ENCODE measurements at places on chromosomes 5 and 9.

- peak; percentile 39 for DNase-seq
Observed at GRCh38 chr5:61941637-61942036, 364.4 kb upstream of the KIF2A start.

- DNase-seq = no peak
Observed at GRCh38 chr5:57405984-57406383, 76.6 kb downstream of the ACTBL2 start.

GRCh38 chr5:132813599-132814502 is 749 bp downstream of the SOWAHA start:
- no peak for DNase-seq

GRCh38 chr5:82106207-82106606 is 134.4 kb downstream of the ATG10 start:
- DNase-seq = no peak

GRCh38 chr5:144352732-144353317 is 182.2 kb downstream of the KCTD16 start:
- no peak for DNase-seq

DNA sequence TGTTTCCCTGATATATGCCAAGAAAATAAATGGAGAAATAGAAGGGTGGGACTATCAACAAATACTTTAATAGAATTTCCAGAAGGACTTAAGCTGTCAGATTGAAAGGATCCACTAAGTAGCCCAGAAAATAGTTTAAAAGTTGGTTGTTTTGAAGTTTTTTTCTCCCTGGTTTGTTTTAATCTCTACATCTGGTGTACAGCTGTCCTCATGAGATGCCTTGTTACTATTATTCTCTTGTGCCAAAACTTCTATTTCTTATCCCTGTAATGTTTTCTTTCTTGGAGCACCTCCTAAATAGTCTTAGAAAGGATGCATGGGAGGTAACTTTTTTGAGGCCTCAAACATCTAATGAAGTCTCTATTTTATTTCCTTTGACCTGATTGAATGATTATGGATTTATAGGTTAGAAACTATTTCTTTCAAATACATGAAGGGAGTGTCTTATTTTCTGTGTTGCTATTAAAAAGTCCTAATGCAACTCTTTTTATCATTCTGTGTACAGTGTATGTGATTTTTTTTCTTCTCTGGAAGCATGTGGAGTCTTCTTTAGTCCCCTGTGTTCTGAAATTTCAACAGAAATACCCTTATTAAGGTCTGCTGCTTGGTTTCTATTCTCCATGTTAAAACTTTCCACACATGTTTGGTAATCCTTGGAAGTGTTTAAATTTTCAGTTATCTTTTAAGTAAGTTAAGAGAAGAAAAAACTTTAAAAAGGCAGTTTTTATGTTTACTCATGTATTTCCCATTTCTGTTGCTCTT is 140.0 kb upstream of the CDKN2B start:
- DNase-seq = no peak

- DNase-seq = no peak
Observed at GRCh38 chr9:126295936-126296600, 30.6 kb upstream of the MVB12B start.

DNA sequence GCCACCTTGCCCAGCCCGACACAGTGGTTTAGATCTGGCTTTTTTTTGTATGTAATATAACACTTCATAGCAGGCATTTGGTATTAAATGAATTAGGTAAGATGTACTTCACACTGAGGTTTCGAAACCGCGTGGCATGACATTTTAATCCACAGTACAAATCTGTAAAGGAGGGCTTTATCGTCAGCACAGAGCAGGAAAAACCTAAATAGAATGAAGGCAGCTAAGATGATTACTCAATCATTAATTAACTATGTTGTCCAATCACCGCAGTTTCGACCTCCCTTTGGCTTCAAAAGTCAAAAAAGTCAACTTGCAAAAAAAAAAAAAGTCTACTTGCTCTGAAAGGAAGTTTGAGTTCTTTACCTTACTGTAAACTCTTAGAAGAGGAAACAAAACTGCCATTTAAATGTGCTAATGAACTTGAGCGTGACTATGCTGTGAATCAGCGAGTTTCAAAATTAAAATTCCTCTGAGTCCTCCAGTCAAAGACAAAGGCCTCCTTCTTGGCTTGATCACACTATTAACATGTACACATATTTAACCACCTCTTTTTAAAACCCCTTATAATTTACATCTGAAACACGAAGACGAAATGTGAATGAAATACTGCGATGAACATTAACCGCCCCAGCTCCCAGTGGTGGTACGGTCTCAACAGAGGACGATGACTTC is 698 bp upstream of the SEC24A start:
- peak; percentile 67 for DNase-seq

- no peak for DNase-seq
Observed at GRCh38 chr5:163424836-163425235, 12.6 kb upstream of the CCNG1 start.

DNA sequence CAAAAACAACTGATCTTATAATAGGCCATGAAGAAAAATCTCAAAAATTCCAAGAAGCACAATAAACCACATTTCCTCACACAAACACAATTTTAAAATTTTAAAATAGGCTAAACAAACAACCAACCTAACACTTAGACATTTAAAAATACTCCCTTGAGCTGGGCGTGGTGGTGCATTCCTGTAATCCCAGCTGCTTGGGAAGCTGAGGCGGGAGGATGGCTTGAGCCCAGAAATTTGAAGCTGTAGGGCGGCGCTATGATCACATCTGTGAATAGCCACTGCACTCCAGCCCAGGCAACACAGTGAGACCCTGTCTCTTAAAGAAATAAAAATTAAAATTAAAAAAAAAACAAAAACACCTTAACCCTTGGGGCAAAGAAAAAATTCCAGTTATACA is 36.9 kb upstream of the TESK1 start:
- peak; percentile 36 for DNase-seq

DNA sequence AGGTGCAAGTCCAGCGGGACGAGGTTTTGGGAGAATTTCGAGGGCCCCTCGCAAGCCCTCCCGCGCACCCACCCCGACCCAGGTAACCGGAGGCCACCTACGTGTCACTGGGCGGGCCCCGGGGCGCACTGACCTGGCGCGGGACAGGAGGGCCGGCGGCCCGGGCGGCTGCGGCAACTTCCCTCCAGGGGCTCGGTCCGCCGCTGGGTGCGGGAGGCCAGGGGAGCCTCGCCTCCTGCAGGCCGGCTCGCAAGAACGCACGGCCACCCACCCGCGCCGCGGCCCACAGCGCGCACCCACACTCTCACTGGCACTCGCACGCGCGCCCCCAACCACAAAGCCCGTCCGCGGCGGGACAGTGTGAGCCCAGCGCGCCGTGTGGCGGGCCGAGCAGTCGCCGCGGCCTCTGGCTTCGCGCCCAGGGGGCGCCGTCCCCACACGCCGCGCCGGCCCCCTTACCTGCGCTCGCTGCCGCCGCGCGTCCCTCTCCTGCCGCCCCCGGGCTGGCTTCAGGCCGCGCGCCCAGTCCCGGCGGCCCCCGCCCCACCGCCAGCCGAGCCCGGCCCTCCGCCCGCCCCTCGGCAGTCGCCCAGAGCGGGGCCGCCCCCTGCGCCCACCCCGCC is 451 bp downstream of the LPAR1 start:
- DNase-seq = peak; percentile 46

- no peak for DNase-seq
Observed at GRCh38 chr5:143714629-143715028, 97.3 kb upstream of the HMHB1 start.

- DNase-seq = peak; percentile 56
Observed at GRCh38 chr9:33129886-33130881, 37.0 kb downstream of the B4GALT1 start.

- DNase-seq = peak; percentile 65
Observed at GRCh38 chr9:33924978-33925797, 108.2 kb downstream of the UBE2R2 start.

DNA sequence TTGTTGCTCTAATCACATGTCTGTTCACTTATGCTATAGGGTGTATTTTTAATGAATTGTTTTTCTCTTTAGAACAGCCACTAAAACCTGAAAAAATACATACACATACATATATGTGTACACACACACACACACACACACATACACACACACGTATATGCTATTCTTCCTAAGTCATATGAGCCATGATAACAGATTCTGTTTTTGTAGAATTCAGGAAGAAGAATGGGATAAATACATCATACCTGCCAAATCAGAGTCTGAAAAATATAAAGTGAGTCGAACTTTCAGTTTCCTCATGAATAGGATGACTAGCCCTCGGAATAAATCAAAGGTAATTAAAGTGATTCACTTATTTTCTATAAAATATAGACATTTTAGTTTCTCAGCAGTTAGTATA is 231.4 kb downstream of the ARHGEF28 start:
- DNase-seq = no peak

All from fibroblast of skin of scalp (primary cell).